Fibroblast of mammary gland (primary cell): ENCODE measurements at places on chromosomes 12 and 14.
A peak's percentile ranks its signal among the peaks of the same experiment; 100 is the strongest.

- DNase-seq, result no peak
Measured at GRCh38 chr12:80415466-80415865, 28.6 kb upstream of the PTPRQ start.

- DNase-seq, result no peak
Measured at GRCh38 chr14:93884950-93885349, 42.2 kb upstream of the FAM181A start.

GRCh38 chr12:133225527-133225926 is 10.2 kb downstream of the ANHX start:
- no peak for DNase-seq

DNA sequence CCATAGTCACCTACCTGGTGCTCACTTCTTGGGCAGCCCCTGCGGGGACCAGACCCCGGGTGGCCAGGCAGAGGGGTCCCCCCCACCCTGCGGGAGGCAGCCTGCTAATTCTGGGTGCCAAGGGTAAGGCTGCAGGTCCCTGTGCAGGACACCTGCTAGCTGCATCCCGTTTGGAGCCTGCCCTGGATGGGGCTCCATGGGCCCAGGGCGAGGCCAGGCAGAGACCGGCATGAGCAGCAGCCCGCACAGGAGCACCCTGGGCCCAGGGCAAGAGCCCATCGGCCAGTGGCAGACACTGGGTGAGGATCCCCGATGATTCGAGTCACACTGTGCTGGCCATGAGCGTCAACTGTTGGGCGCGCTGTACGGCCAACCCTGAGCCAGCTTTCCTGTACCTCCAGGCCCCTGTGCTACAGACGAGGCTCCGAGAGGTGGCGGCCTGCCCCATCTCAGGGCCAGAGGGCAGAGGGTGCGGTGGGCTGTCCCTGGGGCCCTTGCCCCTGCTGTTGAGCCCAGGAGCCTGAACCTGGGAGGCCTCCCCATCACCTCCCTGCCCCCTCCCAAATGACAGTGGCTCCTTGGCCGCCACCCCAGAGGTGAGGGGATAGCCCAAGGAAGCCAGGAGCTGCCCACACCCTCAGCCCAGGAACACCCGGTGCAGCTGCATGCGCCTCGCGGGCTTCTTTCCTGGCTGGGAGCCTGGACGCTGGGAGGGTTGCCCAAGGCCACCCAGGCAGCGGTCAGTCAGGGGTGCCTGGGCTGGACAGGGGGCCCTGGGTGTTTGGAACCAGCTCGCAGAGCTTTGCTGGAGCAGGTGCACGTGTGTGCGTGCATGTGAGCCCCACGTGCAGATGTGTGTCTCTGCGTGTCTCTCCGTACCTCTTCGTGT is 47.7 kb downstream of the CYP46A1 start:
- no peak for DNase-seq

DNA sequence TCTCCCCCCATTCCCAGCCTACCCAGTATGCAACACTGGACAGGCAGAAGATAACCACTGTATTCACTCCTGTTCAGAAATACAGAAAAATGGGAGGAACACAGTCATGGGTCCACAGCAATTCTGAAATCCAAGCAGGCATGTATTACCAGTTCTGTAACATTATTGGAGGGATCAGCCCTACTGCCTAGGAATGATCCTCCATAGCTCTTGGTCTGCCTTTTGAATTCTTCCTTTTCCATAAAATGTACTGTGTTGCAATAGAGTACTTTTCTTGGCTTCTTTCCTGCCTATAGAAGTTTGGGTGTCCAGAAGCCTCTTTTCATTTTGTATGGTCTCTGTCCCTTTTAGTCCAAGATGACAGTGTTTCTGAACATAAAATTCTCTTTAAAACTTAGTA is 46.5 kb downstream of the SPATS2 start:
- DNase-seq, result peak; percentile 16

DNA sequence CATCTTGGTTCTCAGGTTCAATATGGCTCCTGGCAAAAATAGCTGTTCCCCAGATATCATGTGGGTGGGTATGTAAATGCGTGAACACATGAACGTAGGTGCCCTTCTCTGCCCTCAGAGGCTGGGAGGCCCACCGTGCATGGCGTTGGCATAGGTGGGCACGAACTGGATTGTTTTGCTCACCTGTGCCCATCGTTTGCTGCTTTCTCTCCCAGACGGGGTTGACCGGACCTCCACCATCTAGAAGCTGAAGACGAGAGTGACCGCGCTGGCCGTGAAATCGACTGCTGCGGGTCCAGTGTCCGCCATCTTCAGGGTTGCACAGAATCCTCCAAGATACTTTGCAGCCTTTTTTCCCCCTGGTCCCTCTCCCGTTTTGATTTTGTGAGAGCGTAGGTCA is 113.9 kb downstream of the GCH1 start:
- no peak for DNase-seq

DNA sequence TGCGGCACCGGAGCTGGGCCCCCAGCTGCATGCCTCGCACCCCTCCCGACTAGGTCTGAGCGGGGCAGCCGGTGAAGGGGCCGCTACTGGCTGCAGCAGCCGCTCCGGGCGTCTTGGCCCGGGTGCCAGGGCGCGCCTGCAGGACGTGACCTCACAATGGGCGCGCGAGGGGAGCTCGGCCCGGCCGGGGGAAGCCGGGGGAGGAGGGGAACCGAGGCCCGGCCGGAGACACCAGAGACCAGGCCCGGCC is 353 bp downstream of the BAG5 start:
- DNase-seq, result no peak

GRCh38 chr12:27552886-27553560 is 29.0 kb downstream of the PPFIBP1 start:
- DNase-seq, result no peak

GRCh38 chr12:125329239-125330102 is 264.2 kb downstream of the AACS start:
- no peak for DNase-seq

- peak; percentile 86 for DNase-seq
Measured at GRCh38 chr12:76470028-76470939, 89.3 kb downstream of the OSBPL8 start.

DNA sequence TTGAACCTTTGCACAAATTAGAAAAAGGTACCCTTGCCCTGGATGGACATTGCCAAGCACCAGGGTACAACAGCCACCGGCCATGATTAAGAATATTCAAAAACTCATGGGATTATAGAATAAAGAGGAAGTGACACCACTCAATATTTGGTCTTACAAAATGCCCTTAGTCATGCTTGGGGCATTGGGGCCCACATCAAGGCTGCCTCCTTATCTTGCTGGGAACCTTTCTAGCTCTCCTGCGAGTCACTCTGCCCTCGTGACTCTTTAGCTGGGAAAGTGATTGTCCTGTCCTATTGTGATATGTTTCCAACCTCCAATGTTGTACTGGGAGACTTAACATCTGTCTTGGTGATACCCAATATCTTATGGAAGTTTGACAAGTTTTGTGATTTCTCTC is 57.8 kb downstream of the GTF2A1 start:
- peak; percentile 26 for DNase-seq

DNA sequence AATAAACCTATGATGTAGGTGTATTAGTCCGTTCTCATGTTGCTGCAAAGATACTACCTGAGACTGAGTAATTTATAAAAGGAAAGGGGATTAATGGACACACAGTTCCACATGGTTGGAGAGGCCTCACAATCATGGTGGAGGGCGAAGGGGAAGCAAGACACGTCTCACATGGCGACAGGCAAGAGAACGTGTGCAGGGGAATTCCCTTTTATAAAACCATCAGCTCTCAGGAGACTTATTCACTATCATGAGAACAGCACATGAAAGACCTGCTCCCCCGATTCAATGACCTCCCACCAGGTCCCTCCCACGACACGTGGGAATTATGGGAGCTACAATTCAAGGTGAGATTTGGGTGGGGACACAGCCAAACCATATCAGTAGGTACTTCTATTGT is 58.7 kb upstream of the DICER1 start:
- DNase-seq, result no peak

DNA sequence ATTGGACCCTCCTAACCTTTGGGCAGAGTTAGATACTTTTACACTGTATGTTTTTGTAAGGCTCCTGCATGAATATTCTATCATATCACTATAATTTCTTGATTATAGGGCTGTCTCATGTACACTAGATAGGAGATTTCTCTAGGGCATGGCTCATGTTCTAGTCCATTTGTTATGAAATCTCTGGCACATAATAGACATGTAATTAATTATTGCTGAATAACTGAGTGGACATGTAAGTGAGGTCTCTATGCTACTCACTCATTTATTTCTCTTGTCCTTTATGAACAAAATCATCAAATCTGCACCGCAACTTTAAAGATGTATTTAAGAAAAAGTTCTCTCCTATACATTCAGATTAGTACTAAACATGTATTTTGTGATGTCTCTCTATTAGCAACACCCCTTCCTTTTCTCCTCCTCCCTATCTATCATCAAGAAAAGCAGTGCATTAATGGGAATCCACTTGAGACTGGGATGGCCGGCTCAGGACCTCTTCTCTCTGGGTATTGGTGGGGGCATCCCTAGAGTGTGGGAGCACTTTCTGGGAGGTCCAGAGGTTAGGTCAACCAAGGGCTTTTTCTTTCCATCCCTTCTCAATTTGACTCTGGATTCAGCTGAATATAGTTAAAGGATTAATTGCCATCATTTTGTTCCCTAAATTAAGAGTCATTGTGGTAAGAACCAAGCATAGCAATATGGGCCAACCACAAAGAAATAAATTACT is 168.0 kb upstream of the HMGA2 start:
- peak; percentile 67 for DNase-seq

- no peak for DNase-seq
Measured at GRCh38 chr14:64580467-64580866, 30.7 kb downstream of the PPP1R36 start.

DNA sequence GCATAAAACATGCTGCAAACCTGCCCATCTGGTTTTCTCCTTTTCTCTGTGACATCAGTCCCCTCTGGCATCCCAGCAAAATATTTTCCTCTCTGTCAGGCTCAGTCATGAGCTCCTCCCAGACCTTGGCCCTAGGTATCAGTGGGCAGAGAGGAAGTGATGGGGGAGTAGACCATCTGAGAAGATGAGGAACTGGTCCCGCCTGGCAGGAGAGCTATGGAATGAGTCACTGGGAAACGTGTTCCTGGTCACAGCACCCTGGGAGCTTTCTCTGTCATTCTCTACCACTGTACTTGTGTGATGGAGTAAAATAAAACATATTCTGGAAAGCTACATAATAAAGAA is 5.0 kb upstream of the SRSF9 start:
- DNase-seq, result peak; percentile 71

DNA sequence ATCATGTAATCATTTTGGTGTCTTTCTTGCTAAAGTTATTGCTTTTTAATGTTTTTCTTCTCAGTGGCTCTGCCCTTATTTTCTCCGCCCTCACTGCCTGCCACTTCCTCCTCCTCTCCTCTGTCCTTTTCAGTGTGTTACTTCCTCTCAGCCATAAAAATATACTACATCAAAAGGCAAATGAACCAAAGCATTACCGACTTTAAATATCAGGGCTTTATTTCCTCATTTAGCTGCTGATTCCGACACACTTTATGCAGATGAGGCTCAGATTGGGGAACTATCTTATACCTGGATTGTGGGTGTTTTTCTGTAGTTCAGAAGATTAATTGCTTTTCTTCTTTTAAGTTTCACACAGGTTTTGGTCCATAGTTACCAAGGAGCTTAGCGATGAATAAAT is 118.1 kb downstream of the CMAS start:
- DNase-seq, result no peak

DNA sequence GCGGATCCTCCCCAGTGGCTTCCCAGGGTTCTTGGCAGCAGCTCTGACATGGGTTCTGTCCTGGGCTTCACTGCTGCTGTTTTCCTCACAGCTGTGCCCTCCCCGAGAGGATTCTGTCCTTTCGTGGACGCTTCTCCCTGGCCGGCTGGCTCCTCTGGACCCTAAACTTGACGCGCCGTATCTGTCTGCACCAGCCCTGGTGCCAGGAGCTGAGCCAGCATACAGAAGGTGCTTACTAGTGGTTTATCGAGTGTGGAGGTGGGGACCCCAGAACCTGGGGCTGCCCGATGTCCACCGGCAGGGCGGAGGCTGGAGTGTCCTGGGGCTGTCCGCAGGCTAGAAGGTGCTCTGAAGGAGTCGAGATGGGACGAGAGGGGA is 17.2 kb downstream of the FBRSL1 start:
- DNase-seq, result no peak

DNA sequence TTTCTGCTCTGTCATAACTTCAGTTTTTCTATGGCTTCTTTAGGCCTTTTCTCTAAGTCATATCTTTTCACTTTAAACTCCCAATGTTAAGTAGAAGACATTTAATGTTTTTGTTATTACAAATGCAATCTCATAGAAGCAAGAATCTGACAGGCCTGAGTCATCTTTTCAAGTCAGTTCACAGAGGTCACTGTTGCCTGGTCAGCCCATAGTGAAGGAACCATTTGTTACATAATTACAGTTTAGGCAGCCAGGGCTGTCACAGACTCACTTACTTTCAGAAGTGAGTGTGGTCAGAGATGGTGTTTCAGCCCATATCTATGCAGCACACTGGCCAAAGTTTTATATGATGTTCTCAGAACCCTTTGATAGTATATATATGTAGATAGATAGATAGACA is 46.5 kb downstream of the CCER1 start:
- peak; percentile 87 for DNase-seq

- DNase-seq, result no peak
Measured at GRCh38 chr14:90487031-90487430, 90.2 kb downstream of the CALM1 start.
